ENCODE measurements at places on chromosomes 2 and 18.
A peak's percentile ranks its signal among the peaks of the same experiment; 100 is the strongest.

GRCh38 chr2:134586326-134586965, 132.4 kb downstream of the TMEM163 start:
- DNase-seq, result no peak

GRCh38 chr2:156845806-156846558, 409.8 kb downstream of the GPD2 start:
- DNase-seq, result no peak

- peak; percentile 36 for DNase-seq
These were observed 1.2 kb downstream of the ALK start for GRCh38 chr2:29920130-29920577.

DNA sequence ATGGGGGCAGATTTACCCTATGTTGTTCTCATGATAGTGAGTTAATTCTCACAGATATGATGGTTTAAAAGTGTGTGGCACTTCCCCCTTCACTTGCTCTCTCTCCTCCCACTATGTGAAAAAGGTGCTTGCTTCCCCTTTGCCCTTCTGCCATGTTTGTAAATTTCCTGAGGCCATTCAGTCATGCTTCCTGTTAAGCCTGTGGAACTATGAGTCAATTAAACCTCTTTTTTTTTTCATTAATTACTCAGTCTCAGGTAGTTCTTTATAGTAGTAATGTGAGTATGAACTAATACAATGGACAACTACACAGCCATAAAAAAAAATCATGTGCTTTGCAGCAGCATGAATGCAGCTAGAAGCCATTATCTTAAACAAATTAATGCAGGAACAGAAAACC, 118.5 kb downstream of the CALCRL start:
- no peak for DNase-seq

GRCh38 chr2:202870431-202871299, 901 bp downstream of the ICA1L start:
- DNase-seq, result peak; percentile 57

DNA sequence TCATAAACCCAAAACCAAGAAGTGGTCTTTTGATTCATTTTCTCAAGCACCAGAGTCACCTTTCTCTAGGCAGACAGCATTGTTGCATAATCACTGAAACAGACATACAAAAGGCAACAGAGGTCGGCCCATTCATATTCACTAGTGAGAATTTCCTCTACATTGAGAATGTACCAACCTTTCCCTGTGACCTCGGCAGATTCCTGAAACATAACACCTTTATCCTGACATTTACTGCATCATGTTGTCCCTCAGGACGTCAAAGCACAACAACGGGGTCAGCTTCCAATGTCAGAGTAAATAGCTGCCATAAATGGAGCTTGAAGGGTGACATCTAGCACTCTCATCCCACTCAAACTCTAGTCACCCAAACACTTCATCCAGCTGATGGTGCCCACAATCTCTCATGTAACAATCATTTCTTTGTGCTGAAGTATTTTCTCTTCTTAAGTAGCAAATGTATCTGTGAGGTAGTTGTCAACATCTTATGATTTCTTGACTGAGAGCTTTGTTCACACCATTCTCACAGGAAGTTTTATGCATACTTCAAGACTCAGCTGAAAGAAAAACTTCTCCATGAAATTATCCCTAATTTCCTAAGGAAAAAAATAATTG, 802.6 kb upstream of the CHAC2 start:
- DNase-seq, result no peak

GRCh38 chr2:219028996-219029828, 12.1 kb downstream of the CFAP65 start:
- no peak for DNase-seq

DNA sequence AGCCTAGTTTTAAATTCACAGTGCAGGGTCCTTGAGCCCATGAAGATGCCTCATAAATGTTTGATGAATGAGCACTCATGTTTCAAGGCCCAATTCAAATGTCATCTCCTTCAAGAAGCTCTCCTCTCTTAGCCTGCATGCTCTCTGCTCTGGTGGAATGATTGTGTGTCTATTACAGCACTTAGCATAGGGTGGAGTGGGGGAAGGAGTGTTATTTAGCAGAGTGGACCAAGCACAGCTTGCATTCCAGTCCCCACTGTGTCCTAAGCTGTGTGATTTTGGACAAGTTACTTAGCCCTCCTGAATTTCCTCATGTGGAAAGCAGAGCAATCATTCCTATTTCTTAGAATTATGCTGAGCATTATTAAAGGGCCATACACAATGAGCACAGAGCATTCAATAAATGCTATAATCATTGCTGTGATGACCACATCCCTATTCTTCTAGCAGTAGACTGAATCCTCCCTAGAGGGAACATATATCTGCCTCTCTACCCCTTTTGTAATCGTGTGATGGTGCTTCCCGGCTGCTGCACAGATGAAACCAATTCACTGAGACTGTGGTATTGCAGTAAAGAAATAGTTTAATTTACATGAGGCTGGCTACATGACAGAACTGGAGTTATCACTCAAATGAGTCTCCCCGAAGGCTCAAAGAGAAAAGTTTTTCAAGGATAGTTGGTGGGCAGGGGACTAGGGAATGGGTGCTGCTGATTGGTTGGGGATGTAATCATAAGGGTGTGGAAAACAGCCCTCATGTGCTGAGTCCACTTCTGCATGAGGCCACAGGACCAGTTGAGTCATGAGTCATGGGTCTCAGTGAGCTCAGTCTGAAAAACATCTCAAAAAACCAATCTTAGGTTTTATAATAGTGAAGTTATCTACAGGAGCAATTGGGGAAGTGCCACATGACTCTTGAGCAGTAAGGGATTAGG, 173.4 kb upstream of the NDUFV2 start:
- DNase-seq, result no peak

GRCh38 chr2:105243961-105244360, 2.4 kb downstream of the GPR45 start:
- no peak for DNase-seq

DNA sequence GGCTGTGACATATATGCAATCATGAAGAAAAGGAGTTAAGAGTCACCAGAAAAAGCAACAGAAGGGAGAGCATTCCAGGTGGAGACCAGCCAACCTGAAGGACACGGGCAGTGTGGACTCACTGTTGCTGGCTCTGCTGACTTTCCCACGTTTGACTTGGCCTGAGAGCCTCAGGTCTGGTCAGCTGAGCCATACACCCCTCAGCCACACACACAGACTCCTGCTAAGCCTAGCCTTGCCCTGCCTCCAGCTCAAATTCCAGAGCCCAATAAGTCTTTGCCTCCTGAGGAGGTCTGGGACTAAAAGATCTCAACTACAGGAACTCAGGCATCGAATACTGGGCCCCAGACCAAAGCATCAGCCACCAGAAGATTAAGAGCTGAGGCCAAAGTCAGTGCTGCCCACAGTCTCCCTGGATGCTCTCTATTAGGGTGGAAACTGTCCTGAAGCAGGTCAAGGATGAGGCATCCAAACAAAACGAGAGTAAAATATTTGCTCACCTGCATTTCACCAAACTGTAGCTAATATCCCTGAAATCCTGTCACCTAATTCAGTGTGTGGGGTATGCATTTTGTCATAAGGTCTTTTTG, 23.3 kb downstream of the CACNB4 start:
- DNase-seq, result no peak

GRCh38 chr2:168348076-168348475, 100.7 kb upstream of the STK39 start:
- no peak for DNase-seq

- no peak for DNase-seq
These were observed 86.0 kb upstream of the ZNF236 start for GRCh38 chr18:76736309-76736708.

- no peak for DNase-seq
These were observed 356.9 kb upstream of the SMIM21 start for GRCh38 chr18:75784390-75784789.

- no peak for DNase-seq
These were observed 9.9 kb upstream of the EDAR start for GRCh38 chr2:108998911-108999310.

DNA sequence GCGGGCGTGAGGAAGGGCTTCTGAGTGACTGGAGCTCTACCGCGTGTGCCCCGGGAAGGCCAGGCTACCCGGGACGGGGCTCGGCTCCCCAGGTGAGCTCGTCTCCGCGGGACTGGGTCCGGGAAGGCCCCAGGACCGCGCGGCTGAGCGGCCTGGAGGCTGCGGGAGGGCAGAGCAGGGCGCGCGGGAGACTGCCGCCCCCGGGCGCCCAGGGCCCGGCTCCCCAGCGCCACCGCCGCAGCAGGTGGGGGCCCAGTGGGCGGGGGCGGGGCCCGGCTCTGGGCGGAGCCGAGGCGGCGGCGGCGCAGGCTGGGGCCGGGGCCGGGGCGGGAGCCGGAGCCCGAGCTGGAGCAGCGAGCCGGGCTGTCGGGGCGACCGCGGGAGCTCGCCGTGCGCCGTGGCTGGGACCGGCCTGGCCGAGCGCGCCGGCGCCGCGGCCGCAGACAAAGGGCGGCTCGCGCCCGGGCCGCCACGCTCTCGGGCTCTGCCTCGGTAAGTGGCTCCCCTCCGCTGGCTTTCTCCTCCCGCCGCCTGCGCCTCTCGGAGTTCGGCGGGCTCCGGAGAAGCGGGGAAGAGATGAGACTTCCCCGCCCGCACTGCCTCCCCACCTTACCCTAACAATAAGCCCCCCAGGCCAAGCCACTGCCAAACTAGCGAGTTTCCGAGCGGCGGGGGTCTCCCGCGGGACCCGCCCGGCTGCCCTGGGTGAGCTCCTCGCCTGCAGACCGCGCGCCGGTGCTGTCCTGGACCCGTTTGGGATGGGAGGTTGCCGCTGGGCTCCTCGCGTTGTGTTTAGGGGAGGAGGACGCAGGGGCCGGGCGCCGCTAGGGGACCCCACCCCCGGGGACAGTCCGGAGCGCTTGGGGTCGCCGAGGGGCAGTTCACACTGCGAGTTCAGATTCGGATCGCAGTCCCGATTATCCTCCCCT, at the start of gene MAPK4:
Gene MAPK4, plus strand, starts transcription at position 336 of the 929 bp plus-strand sequence. CDS start 103,872 bp downstream, outside the sequence.
- DNase-seq, result no peak

- DNase-seq, result no peak
These were observed 68.4 kb upstream of the ALPP start for GRCh38 chr2:232310121-232310520.

DNA sequence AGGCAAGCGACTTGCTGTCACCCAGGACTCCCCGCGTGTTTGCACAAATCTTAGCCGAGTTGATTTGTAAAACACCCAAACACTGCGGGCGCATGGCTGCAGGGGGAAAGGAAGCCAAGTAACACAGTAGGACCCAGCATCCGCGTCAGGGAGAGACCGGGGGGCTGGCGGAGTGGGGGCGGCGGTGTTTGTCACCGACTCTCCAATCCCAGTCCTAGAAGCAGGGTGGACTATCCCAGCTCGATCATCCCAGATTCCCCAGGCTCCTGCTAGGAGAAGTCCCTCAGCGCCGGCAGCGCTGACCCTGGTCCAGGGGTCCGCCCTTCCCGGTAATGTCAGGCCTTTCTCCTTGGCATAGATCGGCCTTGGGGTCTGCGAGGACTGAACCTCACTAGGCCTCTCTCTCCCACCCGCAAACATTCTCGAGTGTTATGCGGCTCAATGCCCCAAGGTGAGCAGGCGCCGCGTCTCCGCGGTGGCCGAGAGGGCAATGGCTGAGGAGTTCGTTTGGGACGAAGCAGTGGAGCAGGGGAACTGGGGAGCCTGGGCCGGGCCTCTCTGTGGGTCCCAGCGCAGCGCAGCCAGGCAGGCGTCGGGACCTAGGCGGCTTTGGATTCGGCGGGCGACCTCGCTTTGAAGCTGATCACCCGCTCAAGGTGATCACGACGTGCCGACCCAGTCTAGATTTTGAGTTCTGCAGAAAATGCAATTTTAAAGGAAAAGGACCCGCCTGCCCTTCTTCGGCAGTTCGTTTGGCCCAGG, 1.5 kb upstream of the GDF7 start:
- no peak for DNase-seq

DNA sequence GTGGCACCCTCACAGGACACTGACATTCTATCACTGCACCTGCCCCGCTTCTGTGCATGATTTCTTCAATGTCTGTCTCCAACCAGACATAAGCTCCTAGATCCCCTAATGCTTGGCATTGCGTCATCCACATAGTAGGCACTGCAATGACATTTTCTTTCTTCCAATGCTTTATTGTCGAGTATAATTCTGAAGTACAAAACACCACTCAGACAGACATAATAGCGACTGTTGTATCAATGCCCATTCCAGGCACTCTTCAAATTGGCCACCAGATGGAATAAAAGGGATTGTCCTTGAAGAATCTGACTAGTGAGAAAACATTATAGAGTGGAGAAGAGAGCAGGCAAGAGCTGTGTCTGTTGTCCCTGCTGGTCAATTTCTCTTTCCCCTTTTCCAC, 89.0 kb downstream of the LPIN1 start:
- no peak for DNase-seq

- DNase-seq, result no peak
These were observed 5.5 kb downstream of the FZD5 start for GRCh38 chr2:207764096-207764630.

DNA sequence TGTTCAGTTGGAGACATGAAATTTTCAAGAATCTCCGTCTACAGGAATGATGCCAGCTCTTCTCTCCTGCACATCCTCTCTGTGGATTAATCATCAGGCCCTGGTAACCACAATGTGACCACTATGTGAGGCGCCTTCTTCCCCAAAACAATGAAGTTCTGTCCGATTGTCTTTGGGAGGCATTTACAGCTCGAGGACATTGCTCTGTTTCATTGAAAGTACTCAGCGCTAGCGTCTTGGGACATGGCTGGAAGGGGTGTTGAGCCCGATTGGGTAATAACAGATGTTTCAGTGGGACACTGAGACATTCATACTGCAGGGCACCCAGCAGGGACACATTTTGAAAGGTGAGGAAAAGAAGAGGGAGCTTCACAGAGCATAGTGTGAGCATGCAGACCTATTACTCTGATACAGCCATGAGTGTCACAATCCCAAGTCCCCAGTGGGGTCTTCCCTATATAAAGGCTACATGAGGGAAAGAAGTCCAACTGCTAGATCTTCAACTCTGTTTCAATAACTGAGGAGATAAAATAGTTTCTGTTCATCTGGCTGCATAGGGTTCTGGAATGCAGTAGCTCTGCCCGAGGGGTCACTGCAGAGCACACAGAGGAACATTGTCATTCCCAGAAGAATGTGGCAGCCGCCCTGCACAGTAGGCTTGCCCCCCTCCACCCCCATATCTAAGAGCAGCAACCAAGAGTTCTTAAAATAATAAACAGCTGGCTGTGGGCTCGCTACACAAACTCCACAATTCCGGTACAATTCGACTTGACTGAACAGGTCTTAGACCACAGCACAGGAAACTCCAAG, 237.3 kb downstream of the OSR1 start:
- no peak for DNase-seq

DNA sequence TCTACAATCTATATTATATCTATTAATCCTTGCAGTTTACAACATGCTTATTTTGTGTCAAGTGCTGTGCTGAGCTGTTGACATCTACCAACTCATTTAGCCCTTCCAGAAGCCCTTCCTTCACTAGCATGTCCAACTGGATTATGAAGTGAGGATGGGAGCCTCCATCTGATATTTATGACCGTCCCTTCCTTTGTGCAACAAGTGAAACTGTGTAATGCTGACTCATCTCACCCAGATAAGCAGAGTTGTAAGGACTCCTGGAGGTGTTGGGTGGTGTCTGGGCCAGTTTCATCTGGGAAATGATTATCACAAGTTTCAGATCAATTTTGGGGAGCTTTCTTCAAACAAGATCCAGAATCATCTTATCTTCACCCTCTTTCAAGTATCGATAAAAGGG, 156.6 kb upstream of the ETAA1 start:
- DNase-seq, result no peak

GRCh38 chr2:197675711-197676188, 363 bp upstream of the RFTN2 start:
- DNase-seq, result no peak
